ENCODE measurements at places on chromosomes 16 and 17.

- DNase-seq, result peak; percentile 91
These were observed at the start of gene FOXJ1 for GRCh38 chr17:76141212-76142038. TSS of gene FOXJ1 (minus strand) at chr17:76141245. CDS start at chr17:76140395, 850 bp downstream.

GRCh38 chr17:63173450-63173849, 207.4 kb downstream of the TANC2 start:
- no peak for DNase-seq

DNA sequence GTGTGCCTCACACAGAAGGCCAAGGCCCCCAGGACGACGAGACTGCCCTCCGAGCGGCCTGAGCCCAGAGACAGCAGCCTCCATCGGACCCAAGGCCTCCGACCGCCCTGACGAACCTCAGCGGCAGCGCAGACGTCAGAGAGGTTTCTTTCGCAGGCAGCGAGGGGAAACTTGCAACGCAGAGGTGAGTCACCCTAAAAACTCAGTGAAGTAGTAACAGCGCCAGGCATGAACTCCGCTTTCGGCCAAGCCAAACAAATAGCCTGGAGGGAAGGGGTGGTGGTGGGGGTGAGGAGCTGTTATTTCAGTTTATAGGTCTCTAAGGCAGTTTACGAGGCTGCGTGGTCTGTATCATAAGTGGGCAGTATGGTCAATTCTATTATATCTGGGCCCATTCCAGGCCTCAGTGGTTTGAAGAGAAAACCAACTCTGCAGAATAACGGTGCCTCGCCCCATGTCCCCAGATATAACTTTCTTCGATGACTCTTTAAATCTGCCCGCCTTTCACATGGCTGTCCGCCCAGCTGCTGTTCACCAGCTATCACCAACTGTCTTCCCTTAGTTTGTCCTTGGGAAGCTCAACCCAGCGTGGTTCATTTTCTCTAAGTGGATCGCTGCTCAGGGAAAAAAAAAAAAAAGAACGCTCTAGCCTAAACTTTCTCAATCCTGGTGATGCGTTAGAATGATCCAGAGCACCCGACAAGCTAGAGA, 43.5 kb upstream of the FOXF1 start:
- DNase-seq, result no peak

GRCh38 chr16:66515596-66516508, 34.1 kb downstream of the TK2 start:
- peak; percentile 37 for DNase-seq

DNA sequence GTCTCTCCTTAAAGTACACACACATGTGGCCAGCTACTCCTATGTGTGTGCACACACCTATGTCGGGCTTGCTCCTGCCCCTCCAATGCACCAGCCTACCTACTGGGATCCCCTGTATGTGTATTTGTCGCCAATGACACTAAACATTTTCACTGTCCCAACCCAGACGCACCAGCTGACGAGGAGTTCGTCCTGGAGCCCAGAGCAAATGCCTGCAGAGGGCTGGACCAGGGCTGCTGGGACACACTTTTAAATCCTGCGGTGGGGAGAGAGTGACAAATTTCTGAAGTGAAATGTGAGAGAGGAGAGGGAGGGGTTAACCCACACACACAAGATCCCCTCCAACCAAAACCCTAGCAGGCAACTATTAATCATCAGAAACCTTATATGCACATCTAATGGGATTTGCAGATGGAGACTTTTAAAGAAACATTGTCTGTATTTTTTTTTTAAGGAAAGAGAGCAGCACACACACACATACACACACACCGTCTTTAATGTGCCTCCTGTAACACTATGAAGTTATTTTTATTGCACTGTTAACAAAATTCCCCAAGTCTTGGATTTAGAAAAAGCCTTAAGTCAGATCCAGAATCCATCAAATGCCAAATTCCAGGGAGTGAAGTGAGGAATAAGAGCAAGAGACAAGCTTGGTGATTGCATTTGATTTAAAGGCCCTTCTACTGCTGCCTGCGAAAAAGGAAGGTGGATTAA, at the start of gene MEOX1:
TSS of gene MEOX1 (minus strand) at position 224 of the 714 bp plus-strand sequence. CDS start 388 bp downstream, outside the sequence.
- DNase-seq, result no peak

- DNase-seq, result no peak
These were observed 7.3 kb downstream of the GNA13 start for GRCh38 chr17:65049085-65049756.

- no peak for DNase-seq
These were observed 2.1 kb upstream of the ADGRG5 start for GRCh38 chr16:57540387-57540786.
